ENCODE measurements at places on chromosomes 4 and X.

- DNase-seq, result no peak
Observed at GRCh38 chr4:833156-833555, 7.2 kb upstream of the CPLX1 start.

DNA sequence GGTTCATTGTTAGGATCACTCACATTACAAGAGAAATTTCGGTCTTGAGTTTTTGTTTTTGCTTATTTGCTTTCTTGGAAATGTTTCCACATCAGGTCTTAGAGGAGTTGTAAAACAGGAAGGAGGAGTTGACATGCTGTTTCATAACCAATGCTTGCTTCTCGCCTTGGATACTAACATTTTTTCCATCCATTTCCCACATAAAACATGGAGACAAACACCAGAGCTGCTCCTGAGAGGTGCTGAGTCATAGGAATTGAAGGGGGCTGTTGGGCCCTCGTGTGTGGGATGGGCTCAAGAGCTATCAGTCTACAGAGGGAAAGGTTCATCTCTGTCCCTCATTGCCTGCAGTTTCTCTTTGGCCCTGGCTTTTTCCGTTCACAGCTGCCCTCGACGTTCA is 29.9 kb downstream of the TBL1X start:
- no peak for DNase-seq

DNA sequence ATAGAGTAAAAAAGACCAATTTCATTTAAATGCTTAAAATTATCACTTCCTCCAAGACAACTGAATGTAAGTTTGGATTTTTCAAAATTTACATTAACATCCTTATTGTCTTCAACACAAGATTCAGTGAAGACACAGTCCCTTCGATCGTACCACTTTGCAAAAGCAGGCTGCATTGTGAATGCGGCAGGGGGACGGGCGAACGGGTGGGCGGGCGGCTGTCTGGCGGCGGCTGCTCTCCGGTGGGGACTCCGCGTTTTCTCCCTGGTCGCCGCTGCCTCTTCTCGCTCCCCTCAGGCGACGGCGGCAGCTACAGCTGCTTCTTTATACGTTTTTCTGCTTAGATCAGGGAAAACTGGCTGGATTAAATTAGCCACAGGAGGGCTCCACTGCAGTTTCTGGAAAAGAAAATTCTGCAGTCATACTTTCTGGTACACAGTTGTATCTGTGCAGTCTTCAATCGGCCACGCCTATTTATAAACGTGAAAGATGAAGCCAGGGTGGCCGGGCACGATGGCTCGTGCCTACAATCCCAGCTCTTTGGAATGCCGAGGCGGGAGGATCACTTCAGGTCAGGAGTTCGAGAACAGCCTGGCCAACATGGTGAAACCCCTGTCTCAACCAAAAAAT is 33.9 kb upstream of the HPF1 start:
- no peak for DNase-seq

DNA sequence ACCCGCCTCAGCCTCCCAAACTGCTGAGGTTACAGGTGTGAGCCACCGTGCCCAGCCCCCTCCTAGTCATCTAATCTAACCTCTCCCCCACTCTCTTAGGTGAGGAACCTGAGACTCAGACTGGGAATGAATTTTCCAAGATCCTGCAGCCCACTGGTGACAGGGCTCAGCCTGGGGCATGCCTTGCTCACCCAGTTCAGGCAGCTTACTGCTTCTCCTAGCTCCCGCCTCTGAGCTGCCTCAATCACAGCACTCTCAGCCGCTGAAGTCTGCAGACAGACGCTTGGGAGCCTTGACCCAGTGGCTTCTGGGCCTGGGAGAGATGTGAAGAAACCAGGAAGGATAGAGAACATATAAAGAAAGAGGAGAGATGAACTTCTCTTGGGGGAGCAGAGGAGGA is 24.4 kb downstream of the PJA1 start:
- DNase-seq, result no peak
